ENCODE measurements at places on chromosomes 1 and 21. TPM values are rescaled to one million over a fixed set of nuclear protein-coding genes. Genes with fewer than 3 reads are reported as not detected.

DNA sequence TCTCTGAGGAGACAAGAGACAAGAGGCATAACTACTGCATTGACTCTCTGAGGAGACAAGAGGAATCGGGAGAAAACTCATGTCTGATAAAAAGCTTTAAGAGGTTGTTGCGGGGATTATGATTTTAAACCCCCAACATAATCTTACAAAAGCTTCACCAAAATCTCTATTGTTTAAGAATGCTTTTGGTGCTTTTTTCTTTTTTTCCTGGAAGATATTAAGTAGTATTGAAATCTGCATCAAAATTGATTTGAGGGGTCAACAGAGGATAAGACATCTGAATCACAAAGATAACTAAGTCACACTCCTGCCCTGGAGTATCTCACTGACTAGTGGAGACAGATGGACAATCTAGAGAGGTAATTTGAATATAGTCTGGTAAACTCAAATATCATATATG is 115.6 kb upstream of the MROH9 start:
- no peak overlapping the region for H3K4me3 ChIP-seq
- H3K27me3 ChIP-seq: no peaks in the 10 kb centered on the region
- no peaks in the 10 kb centered on the region for H3K36me3 ChIP-seq
- H3K4me1 ChIP-seq: no peaks in the 10 kb centered on the region

- no peak for DNase-seq
- no peaks in the 10 kb centered on the region for H3K27me3 ChIP-seq
- no peaks in the 10 kb centered on the region for H3K36me3 ChIP-seq
- no peak overlapping the region for H3K27ac ChIP-seq
- no peak overlapping the region for H3K4me3 ChIP-seq
These were observed 77.9 kb upstream of the EXO1 start for GRCh38 chr1:241770115-241770514.

- H3K36me3 ChIP-seq: no peaks in the 10 kb centered on the region
- no peaks in the 10 kb centered on the region for H3K27me3 ChIP-seq
- H3K4me1 ChIP-seq: no peaks in the 10 kb centered on the region
- no peak overlapping the region for H3K27ac ChIP-seq
- DNase-seq: no peak
- no peak overlapping the region for H3K4me3 ChIP-seq
These were observed 8.8 kb downstream of the UBL4B start for GRCh38 chr1:110120960-110121561.

The S100A12 gene
- 9.1 TPM for polyA plus RNA-seq

The FAM167B gene
- 30.0 TPM for polyA plus RNA-seq

Measured in adrenal gland (tissue), 19 donors.